ENCODE measurements at places on chromosomes 2 and 18.

DNA sequence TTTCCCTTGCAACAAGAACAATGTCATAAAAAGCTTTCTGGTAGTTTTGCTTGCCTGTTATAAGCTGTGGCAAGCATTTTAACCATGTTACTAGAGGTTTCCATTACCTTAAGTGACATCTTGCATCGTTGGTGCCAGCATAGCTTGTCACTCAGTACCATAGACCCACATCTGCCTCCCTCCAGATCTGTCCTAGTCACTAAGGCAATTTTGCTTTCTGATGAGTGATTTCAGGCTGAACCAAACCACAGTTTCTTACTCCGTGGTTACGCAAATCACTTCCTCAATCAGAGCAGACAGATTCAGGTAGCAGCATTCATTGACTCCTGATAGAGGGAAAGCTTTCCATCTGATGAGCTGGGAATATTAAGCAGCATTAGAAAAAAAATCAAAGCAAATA is 1057.5 kb upstream of the FAM98A start:
- DNase-seq, result no peak

DNA sequence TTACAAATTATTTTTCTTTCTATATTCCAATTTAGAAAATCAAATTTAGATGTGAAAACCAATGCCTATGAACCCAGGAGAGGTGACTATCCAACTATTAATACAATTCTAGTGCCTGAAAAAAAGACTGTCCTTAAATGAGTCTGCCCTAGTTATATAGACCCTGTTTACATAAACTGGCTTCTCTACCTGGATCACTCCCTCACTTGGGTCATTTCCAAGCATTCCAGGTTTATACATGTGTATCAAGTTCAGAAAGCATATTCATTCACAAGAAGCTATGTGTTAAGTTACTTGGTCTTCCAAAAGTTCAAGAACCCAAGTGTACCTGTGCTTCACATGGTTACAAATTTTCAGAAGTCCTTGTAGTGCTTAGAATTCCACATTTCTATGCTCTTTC is 8.3 kb downstream of the ZNF385B start:
- no peak for DNase-seq

GRCh38 chr2:177316756-177317155 is 52.2 kb upstream of the NFE2L2 start:
- DNase-seq, result no peak

DNA sequence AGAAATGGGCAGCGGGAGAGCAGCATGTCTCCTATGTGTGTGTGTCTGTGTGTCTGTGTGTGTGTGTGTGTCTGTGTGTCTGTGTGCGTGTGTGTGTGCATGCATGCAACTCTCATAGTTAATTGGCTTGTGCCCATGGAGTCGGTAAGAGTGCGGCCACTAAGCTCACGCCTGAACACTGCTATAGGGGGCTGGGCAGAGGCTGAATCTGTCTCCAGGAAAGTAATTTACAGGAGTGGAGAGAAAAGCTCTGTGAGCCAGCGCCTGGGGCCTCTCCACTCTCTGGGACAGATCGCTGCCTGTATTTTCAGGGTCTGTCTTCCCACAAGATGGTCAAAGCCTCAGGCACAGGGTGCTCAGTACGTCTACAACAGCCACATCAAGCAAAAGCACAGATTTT is 553.4 kb downstream of the TNS1 start:
- no peak for DNase-seq

- no peak for DNase-seq
Measured at GRCh38 chr2:56834686-56835085, 650.9 kb downstream of the CCDC85A start.

- DNase-seq, result peak; percentile 27
Measured at GRCh38 chr2:53787614-53788289, 908 bp downstream of the ERLEC1 start.

DNA sequence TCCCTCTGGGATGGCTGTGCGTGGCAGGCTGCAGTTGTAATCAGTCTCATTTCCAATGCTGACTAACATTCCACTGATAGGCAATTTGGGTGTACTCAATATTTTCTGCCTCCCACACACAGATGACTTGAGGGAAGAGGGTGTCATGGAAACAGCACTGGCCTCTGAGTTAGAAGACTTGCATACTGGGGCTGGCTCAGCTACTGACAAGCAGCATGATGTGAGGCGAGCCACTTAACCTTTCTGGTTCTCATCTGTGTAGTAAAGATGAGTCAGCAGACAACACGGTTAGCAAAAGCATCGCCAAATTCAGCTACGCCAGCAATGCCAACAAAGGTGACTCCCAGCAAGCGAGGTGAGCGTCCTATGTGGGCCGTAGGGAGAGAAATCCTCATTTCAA is 73.5 kb downstream of the COLEC12 start:
- DNase-seq, result no peak

- DNase-seq, result no peak
Measured at GRCh38 chr2:241577413-241578122, 19.0 kb downstream of the BOK start.

GRCh38 chr2:33034784-33035183 is 88.0 kb downstream of the LTBP1 start:
- DNase-seq, result no peak

DNA sequence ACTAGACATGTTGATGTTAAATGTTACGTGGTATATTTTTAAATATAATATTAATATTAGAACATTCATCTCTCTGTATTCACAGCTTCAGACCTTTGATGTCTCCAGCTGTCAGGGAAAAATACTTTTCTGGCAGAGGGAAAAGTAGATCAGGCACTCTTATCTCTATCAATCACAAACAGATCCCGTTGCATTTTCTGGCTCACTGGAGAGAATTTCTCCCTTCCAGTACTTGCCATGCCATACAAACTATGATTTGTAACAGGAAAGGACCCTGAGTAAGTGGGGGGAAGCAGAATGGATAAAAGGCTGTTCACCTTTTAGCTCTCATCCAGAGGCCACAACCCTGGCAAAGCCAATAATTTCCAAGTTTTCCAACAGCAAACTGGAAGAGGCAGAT is 158.0 kb downstream of the TCF4 start:
- no peak for DNase-seq

DNA sequence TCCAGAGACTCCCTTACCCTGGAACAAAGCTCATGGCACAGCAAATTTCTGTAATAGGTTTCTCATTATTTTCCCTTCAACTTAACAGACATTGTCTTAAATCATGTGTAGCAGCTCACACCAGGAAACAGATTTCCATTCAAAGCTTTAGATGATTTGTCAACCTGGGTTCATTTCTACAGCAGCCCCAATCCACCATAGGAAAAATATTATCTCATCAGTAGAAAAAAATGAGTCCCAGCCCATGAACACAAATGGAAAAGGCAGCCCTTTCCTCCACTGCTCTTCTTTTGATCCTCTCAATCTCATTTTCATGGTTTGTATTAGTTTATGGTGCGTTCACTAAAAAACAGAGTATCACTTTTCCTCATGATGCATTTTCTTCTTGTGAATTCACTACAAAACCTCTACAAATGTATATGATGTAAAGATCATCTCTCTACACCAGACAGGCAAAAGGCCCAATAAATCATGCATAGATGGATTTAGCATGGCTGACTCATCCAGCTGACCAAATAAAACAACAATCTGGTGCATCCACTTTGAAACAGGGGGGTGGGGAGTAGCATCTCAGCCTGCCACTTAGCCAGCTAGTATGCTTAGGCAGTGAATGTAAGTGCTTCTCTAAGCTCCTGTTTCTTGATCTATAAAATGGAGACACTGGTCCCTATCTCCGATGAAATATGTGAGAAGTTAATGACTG is 78.6 kb downstream of the SATB2 start:
- no peak for DNase-seq

GRCh38 chr18:41378598-41378997 is 576.4 kb upstream of the PIK3C3 start:
- no peak for DNase-seq

GRCh38 chr2:77910136-77910535 is 388.0 kb upstream of the LRRTM4 start:
- DNase-seq, result no peak

GRCh38 chr2:237714690-237715458 is 83.7 kb upstream of the RBM44 start:
- no peak for DNase-seq

DNA sequence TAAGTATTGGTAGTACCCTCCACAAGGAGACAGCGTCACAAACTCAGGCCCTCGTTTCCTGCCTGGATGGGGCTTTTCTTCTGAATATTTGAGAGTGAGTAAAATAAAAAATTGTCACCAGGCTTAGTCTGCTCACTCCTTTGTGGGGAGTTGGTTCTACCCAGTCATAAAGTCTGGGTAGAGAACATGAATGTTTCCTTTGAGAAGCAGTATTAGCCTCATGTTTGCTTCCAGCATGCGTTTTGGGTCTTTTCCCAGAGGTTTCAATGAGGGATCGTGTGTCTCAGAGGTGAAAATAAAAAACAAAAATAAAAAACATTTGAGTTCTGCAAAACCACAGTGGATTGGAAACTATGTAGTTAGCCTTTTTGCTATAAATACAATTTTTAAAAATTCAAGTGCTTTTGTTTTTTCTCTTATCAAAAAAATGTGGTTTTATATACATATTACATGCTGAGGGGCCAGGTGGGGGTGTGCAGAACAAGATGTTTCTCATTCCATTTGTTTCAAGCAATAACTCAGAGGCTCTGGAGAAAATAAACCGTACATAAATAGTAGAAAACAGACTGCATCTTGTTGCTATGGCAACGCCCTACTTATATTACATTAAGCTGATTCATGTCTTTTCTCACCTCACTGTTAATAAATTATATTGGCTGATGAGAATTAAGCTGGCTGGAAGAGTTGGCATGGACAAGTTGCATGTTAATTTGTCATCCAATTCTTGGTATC is 225.4 kb upstream of the FBXO11 start:
- no peak for DNase-seq

DNA sequence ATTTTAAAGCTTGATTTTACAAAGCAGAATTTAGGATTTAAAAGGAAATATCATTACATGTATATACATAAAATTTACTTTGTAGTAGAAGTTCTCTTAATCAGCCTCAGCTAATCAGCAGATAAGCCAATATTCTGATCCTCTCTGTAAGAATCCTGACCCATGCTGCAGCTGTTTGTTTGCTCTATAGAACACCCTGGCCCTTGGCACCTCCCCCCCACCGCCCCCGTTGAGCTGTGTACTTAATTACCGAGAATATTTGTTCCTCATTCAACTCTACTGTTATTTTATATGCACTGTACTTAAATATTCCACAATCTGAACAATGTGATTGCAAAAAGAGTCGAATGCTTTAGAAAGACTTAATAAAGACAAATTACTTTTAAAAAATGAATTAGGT is 98.0 kb downstream of the EVA1A start:
- DNase-seq, result no peak
